ENCODE measurements at places on chromosomes 3 and 15. TPM values are rescaled to one million over a fixed set of nuclear protein-coding genes. Genes with fewer than 3 reads are reported as not detected.

The LRTM1 gene
- total RNA-seq = not detected

The CFAP91 gene
- total RNA-seq = 11.9 TPM

The CP gene
- not detected for total RNA-seq

The ALDH1A3 gene
- 0.80 TPM for total RNA-seq

The PPP1R14D gene
- not detected for total RNA-seq

The DTX3L gene
- 2.2 TPM for total RNA-seq

- peak; percentile 62 for DNase-seq
Measured at GRCh38 chr15:94412979-94413746, 181.8 kb downstream of the MCTP2 start.

DNA sequence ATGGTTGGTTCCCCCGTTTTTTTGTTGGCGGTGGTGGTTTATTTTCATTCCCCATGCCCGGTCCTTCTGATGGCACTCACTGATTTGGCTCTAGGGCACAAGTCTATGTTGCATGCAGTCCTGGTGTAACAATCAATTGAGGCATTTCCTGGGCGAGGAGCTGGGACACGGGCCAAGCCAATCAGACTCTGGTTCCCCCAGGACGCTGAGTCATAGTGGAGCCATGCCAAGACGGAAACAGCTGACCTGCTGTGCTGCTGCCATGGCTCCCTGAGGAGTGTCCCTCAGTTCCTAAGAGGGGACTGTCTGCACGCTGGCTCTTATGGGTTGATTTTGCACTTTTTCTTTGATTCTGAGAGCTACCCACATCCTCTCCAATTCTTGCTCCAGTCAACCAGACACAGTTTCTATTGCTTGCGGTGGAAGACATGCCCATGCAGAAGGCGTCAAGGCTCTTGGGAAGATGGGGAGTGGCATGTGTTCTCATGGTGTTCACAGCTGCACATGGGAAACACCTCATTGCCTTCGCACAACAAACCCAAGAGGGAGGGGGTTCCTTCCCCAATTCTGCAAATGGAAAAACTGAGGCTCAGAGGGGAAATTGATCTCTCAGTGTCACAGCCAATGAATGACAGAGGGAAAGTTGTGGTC, 28.3 kb upstream of the ALDH1L1 start:
- DNase-seq = no peak

GRCh38 chr3:167441256-167441655, 32.6 kb downstream of the SERPINI2 start:
- DNase-seq = no peak

DNA sequence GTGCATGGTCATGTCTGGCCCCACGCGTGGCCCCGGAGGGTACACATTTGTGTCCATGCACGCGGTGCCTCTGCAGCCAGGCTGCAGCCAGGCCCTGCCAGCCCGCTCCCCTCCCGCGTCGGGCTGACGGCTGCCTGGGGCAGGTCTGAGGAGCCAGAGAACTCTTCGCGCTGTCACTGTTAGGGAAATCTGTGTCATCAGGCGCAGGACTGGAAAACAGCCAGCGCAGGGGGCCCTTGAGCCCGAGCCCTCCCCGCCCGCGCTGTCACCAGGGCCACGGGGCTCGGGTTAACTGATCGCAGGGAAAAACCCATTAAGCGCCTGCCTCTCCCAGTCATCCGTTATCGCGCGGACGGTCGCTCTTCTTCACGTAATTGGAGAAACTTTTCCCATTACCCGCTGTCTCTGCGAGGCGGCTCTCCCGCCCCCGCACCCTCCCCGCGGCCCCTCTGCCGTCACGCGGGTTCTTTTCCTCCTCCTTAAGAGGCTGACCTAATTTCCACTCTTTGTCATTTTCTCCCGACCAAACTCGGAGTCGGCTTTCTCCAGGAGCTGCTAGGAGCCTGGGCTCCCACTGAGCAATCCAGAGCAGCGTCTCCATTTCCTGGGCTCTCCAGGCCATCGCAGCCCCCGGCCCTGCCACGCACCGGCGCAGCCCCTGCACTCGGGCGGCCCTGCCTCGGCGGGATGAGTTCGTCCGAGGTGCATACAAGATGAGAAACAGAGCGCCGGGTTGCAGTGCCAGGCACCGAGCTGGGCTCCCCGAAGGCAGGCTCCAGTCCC, 57.5 kb upstream of the PRR23E start:
- peak; percentile 66 for DNase-seq

GRCh38 chr15:93179700-93180102, 90.7 kb upstream of the RGMA start:
- peak; percentile 27 for DNase-seq

GRCh38 chr3:153103406-153103945, 58.5 kb upstream of the RAP2B start:
- no peak for DNase-seq

DNA sequence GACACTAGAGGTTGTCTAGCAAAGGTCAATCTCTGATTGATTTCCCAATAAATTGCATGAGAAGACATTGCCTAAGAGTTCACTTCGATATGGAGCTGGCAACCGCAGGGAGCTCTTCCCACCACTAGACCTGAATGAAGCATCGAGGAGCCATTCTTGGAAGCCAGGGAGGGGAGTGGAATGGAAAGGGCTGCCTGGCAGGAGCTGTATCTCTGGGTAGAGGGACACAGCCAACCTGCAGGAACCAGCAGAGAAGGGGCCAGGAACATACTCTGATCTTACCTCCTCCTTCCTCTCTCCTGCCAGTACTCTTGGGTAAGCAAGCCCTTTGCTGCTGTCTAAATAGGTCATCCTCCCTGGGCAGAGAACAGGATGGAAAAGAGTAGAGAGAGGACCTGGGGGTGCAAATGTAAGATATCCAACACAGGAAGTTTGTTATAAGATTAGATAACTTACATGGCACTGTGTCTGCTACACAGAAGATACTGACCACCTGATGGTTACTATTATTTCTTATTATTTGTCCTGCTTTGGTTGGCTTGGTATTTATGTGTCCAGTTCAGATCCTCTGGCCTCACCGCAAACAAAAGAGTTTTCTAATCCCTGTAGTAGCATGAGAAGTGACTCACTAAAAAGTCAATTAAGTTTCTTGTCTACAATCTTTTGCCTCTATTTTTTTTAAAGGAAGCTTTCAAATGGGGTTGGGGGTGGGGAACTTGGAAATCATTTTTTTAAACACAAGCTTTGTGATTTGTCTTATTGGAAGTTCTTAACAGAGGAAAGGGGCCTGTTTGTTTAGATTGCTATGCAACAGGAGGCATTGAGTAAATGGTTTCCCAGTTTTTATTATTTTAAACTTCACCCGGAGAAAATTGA, 156.7 kb upstream of the TSC22D2 start:
- DNase-seq = no peak

GRCh38 chr3:150547045-150547741, 606 bp downstream of the EIF2A start:
- DNase-seq = no peak

GRCh38 chr15:98076021-98076816, 115.7 kb downstream of the ARRDC4 start:
- no peak for DNase-seq

DNA sequence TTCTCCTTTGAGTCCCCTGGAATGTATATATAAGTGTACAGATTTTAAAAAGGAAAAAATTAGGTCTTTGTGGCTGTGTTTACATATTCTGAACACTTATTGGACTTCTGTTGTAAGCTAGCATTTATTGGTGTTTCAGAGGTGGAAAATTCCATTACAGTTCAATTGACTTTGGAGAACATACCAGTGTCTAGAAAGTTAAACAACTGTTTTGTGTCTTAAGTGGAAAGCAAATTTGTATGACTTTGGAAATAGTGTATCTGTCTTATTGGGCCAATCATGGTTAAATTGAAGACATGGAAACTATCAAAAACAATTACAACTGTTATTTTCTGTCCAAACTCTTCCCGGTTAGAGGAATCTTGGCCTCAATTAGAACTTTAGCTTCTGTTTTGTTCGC, 265.0 kb upstream of the C2CD4B start:
- DNase-seq = no peak

- DNase-seq = peak; percentile 95
Measured at GRCh38 chr3:127458696-127459604, 131.6 kb downstream of the TPRA1 start.

DNA sequence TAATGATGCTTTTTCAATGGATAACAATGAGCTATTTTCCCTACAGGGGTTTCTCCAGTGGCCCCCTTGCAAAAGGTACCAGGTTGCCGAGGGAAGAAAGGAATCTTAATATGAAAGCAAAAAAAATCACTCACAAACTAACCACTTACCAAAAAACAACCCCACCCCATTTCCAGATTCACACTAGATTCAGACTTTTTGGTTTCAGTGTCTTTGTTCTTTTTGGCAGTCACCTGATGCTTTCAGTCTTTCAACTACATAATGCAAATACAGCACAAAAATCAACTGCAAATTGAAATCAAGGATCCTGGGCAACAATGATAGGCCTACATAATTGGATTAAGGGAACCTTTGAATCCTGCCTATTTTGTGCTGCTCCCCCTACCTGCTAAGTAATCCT, 71.1 kb upstream of the RAP2B start:
- DNase-seq = peak; percentile 36

DNA sequence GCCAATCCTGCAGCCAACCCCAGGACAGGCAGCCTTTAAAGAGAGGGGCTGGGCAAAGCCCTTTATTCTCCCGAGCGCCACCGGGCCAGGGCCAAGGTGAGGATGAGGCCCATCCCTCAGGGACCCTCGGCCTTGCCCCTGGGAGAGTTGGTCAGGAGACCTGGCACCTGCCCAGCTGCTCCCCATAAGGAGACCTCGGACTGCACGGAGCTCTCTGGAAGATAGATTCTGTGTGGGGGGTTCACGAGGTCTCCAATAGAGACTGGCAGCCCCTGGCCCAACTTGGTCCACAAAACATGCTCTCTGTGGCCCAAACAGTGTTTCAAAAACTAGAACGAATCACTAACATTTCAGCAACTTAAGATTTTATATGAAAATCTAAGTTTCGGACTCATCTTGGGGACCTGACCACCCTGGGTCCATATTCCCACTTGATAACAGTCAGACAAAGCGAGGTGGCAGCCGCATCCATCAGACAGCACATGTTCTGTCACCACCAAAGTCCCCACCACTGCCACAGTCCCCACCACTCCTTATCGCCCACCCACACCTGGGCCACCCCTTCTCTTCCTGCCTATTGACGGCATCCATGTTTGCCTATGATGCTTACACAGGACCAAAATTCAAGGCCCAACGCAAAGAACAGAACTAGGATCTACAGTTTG, 114.4 kb upstream of the RPL32 start:
- DNase-seq = no peak

- DNase-seq = no peak
Measured at GRCh38 chr3:127618891-127619290, 10.1 kb upstream of the PODXL2 start.

GRCh38 chr3:106276151-106276550, 407.3 kb upstream of the CBLB start:
- DNase-seq = no peak

DNA sequence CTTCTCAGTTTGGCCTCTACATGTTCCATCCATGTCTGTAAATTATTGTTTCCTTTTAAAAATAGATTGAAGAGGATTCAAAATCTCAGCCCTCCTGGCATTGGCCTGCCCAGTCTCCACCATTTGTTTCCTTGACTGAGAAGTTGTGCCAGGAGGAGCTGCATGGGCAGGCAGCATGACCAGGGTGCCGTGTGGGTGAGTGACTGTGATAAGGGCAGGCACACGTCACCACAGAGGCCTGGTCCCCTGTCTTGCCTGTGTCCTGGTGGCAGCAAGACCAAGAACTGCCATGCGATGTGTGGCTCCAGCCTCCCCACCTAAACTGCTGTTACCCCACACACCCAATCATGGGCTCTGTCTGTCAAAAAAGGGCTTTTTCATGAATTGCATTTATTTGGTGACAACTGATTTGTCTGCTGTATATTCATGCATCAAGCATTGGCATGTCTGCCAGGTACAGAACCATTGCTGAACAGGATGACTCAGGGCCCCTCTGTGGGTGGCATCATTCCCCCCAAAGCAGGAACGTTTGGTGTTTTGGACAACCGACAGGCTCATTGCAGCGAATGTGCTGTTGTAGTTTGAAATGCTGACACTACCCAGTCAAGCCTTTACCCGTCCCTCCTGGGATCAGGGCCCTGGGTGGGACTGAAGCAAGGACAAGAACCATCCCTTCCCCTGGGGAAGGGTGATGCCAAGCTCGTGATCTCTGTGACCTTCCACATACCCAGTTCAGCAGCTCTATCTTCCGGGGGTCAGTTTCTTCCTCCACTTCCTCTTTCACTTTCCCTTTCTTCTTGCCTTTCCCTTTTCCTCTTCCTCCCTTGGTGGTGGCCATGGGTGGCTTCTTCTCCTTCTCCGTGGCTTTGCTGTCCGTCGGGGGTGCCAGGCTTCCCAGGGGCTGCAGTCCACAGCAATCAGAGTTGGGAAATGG, 51.6 kb downstream of the TRPM1 start:
- no peak for DNase-seq

DNA sequence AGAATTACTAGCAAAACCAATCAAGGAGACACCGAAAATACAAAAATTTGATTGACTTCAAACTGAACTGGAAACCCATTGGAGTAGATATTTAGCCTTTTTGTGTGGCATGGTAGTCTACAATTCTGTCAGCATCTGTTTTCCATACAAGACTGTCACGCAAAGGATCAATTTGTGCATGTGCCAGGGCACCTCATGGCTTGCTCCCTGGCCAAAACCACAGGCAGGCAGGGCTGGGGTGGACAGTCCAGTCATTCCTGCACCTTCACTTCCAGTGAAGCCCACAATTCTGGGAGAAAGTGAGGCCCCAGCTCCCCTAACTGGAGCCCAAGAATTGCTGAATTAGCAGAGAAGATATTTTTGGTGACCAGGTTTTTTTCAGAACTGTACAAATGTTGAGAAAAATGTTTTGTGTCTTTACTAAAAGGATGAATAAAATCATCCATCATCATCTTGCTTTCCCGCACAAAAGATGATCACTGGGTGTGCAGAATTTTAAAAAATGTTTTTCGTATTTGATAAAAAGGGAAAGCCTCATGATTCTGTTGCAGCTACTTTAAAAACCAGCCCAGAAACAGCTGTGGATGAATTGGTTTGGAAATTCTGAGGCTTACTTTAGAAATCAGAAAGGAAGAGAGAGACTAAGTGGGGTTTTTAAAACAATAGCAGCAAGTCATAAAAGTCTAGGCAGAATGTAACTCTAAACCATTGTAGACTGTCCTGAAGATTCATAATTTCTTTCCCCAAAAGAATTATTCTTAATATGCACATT, 86.4 kb downstream of the PCCB start:
- no peak for DNase-seq

GRCh38 chr3:128895843-128896697, 16.6 kb downstream of the ACAD9 start:
- no peak for DNase-seq
